Activated CD8-positive, alpha-beta T cell treated with anti-CD3 and anti-CD28 coated beads for 36 hours (primary cell): ENCODE measurements at places on chromosomes 5 and 9. TPM values are rescaled to one million over a fixed set of nuclear protein-coding genes. Genes with fewer than 3 reads are reported as not detected.

- DNase-seq = no peak
Measured at GRCh38 chr5:112554101-112554977, 135.3 kb upstream of the EPB41L4A start.

DNA sequence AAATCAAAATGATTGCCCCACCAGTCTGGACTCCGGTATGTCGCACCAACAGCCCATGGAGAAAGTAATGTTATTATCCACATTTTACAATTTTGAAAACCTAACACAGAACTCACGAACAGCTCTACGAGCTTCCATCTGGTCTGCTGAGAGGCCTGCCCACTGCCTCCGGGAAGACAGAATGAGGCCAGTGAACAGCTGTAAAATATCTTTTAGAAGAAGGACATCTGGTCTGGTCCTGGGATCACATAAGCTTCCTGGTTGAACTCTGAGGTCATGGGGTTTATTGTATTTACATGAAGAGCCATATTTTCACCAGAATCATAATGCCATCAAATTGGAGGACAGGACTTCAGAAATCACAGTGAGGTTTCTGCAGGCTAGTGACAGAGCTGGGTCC lies 89.0 kb downstream of the FRMD3 start:
- DNase-seq = no peak

- DNase-seq = no peak
Measured at GRCh38 chr5:134851307-134851923, 5.6 kb downstream of the C5orf24 start.

- peak; percentile 74 for DNase-seq
Measured at GRCh38 chr5:73451224-73452130, 2.9 kb upstream of the FOXD1 start.

DNA sequence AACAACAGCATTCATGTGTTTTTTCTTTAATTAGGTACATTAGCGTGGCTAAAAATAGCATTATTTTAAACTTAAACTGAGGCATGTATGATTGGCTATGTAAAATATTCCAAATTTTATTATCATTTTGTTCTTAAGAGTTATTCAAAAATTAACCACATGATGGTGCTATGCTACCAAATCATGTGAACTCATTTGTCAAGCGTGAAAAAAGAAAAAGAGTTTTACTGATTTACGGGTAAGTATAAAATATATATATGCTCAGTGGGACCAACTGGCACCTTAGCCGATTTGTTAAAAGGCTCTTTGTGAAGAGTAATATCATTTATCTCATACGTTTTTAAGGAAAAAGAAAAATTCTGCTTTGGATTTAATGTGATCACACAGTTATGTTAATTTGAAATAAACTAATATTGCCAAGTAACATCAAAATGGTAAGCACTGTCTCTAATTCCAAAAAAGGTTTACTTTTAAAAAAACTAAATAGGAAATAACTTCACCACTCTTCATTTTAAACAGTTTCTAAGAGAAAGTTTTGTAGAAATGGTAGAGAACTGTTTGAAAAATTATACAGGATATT lies 1042.3 kb downstream of the CDH12 start:
- no peak for DNase-seq

Gene IL5
- total RNA-seq = 1.7 TPM

Gene FOXD4
- total RNA-seq = not detected

Gene SYK
- 0.20 TPM for total RNA-seq
